ENCODE measurements at places on chromosomes 6 and 20. TPM values are rescaled to one million over a fixed set of nuclear protein-coding genes. Genes with fewer than 3 reads are reported as not detected.

Gene TBPL1
- polyA plus RNA-seq: 20.6 TPM

Gene SPATS1
- not detected for polyA plus RNA-seq

DNA sequence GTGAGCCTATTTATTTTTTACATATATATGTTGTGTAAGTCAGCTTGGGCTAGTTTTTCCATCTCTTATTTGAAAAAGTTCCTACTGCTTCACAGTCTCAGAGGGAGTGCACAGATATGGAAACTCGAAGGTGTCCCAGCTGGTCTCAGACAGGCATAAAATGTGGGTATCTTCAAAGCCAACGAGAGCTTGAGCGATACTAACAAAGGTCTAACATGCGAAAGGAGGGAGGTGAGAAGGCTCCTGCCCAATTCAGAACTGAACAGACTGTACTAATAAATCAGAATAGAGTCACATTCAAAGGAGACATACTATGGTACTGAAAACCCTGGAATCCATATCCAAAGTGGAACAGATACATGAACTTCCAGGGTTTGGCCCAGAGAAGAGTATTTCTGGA lies 113.0 kb downstream of the PREX1 start:
- no peaks in the 10 kb centered on the region for H3K36me3 ChIP-seq
- no peak overlapping the region for H3K27ac ChIP-seq
- no peak overlapping the region for H3K4me3 ChIP-seq
- no peaks in the 10 kb centered on the region for H3K27me3 ChIP-seq
- DNase-seq: no peak
- no peaks in the 10 kb centered on the region for H3K4me1 ChIP-seq

- no peaks in the 10 kb centered on the region for H3K27me3 ChIP-seq
- H3K4me1 ChIP-seq: peaks cover 11% of the 10 kb centered on the region
- peak; percentile 74 for DNase-seq
- H3K4me3 ChIP-seq: no peak overlapping the region
- H3K36me3 ChIP-seq: no peaks in the 10 kb centered on the region
- no peak overlapping the region for H3K27ac ChIP-seq
Measured at GRCh38 chr6:13303668-13304017, 24.7 kb downstream of the TBC1D7 start.

GRCh38 chr6:101000341-101000740 lies 119.2 kb upstream of the ASCC3 start:
- H3K4me3 ChIP-seq: no peak overlapping the region
- H3K27ac ChIP-seq: no peak overlapping the region
- no peak for DNase-seq
- H3K4me1 ChIP-seq: no peaks in the 10 kb centered on the region
- no peaks in the 10 kb centered on the region for H3K36me3 ChIP-seq

Gene SLC22A2
- polyA plus RNA-seq: 0.16 TPM

Gene MAFB
- polyA plus RNA-seq: 6.9 TPM

GRCh38 chr6:146876271-146877151 lies 277.7 kb downstream of the ADGB start:
- no peaks in the 10 kb centered on the region for H3K4me1 ChIP-seq
- no peak for DNase-seq
- no peak overlapping the region for H3K27ac ChIP-seq
- H3K36me3 ChIP-seq: no peaks in the 10 kb centered on the region

Data from ovary (tissue), 10 donors.